ENCODE measurements at places on chromosomes 4 and X. TPM values are rescaled to one million over a fixed set of nuclear protein-coding genes. Genes with fewer than 3 reads are reported as not detected.

DNA sequence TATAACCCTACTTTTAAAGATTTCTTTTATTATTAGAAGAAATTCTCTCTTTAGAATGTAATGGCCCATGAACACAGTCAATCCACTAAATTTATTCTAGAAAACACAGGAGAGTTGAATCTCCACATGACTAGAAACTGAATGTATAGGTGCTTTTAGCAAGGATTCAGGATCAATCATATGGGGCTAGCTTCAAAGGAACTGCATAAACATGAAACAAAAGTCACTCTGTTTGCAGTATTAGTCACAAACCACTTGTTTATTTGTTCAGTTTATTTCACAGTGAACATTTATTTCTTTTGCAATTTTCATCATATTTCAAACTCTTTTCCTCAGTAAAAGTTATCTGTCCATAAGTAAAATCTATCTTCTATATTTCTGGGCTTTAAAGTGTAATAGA is 1604.6 kb downstream of the PCDH18 start:
- DNase-seq: peak; percentile 9

GRCh38 chr4:16739997-16740624 is 158.3 kb downstream of the LDB2 start:
- DNase-seq: no peak

DNA sequence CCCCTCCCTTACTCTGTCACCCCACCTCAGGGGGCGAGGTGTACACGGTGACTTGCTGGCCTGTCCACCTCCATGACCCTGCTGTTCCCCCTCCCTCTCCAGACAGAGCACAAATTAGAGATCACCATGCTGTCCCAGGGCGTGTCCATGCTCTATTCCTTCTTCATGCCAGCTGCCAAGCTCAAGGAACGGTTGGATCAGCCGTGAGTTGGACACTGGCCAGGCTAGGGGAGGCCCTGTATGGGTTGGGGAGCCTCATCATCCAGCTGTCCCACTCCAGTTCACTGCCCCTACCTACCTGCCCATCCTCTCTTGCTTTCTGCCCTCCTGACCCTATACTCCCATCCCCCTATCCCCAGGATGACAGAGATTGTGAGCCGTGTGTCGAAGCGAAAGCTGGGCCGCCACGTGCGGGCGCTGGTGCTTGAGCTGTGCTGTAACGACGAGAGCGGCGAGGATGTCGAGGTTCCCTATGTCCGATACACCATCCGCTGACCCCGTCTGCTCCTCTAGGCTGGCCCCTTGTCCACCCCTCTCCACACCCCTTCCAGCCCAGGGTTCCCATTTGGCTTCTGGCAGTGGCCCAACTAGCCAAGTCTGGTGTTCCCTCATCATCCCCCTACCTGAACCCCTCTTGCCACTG is 3.9 kb upstream of the CDK16 start:
- DNase-seq: no peak

Gene H2BW2
- not detected for polyA plus RNA-seq

Gene SHISA3
- polyA plus RNA-seq: not detected
